ENCODE measurements at places on chromosomes 5 and 9. TPM values are rescaled to one million over a fixed set of nuclear protein-coding genes. Genes with fewer than 3 reads are reported as not detected.
A peak's percentile ranks its signal among the peaks of the same experiment; 100 is the strongest.

DNA sequence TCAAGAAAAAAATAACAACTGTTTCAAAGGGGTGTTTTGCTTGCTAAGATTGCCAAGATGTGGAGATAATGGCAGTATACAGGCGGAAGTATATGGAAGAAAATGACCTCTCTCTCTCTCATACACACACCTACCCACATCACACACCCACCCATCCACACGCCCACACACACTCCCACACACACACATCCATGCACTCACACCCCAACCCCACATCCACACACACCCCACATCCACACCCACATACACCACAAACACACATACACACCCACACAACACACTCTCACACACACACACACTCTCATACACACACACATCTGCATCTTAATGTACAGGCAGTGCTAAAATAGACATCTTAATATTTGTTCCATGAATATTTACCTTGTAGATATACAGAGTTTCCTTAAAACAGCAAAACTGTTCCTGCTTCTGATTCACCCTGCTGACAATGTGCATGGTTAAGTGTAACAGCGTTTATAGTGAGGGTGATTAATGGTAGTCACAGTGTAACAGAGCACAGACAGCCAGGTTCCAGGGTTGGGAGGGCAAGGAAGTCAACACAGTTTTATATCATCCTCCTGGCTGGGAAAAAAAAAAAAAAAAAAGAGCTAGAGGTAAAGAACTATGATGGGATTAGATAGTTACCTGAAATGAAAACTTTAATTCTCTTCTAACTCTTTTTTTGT lies 8.3 kb downstream of the BHMT2 start:
- H3K4me3 ChIP-seq, result no peak overlapping the region
- DNase-seq, result no peak
- peaks cover 11% of the 10 kb centered on the region for H3K4me1 ChIP-seq
- no peaks in the 10 kb centered on the region for H3K36me3 ChIP-seq

DNA sequence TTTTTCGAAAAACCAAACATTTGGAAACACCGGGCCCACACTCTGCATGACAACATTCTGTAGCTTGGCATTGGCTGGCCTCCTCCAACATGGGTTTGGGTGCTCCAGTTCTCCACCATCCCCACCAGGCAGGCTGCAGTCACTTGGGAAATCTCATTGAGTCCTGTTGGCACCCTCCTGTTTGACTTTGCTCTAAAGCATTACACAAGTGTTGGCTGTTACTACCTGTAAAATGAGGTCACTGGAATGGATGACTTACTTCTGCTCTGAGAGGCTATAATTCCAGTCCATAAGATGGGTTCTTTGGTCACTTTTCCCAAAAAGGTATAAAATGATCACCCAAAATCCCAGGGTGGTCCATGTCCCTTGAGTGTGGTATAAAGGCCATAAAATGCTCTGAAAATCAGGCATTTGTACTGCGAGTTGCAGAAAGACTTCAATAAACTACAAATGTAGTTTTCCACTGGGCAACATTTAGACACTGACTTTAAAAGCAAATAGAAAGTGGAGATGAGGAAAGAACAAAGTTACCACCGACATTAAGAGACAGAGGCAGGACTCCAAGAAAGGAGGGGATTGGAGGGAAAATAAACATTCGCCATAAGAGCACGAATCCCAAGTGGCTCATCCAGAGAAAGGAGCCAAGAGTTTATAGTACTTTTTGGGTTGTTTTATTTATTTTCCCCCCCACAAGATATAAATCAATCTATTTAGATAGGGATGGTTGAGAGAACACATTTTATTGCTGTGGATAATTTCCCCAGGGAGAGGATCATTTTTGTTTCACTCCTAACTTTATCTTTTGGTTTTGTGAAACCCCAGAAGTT lies 295.1 kb downstream of the TLE1 start:
- H3K4me1 ChIP-seq, result no peaks in the 10 kb centered on the region
- DNase-seq, result no peak
- H3K4me3 ChIP-seq, result no peak overlapping the region

GRCh38 chr5:98320343-98320742 lies 453.1 kb upstream of the RGMB start:
- H3K36me3 ChIP-seq, result no peaks in the 10 kb centered on the region

DNA sequence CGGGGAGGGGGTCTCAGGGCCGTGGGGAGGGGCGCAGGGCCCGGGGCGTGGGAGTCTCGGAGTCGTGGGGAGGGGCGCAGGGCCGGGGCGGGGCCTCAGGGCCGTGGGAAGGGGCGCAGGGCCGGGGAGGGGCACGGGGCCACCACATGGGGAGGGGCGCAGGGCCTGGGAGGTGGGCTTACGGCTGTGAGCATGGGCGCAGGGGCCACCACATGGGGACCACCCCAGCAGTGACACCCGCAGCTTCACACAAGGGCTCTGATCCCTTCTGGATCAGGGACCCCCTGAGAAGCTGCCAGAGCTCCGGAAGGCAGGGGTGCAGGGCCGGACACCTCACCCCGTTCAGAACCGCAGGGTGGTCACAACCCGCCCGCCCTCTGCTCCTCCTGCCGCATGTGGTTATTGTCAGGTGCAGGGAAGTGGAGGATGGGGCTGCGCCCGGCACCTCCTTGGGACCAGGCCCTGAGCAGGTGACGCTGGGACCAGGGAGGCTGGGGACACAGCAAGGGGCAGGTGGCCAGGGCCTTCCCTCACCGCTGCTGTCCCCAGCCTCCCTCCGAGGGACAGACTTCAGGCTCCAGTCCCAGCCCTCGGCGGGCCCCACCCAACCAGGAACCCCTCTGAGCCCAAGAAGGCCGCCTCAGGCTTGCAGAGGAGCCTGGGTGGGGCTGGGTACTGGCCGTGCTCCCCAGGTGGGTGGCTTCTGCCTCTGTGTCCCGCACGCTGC lies 53.7 kb downstream of the EXD3 start:
- H3K4me1 ChIP-seq, result no peaks in the 10 kb centered on the region
- H3K36me3 ChIP-seq, result no peaks in the 10 kb centered on the region
- no peak overlapping the region for H3K27ac ChIP-seq
- no peak overlapping the region for H3K4me3 ChIP-seq

GRCh38 chr5:93829346-93829745 lies 87.9 kb upstream of the POU5F2 start:
- H3K4me3 ChIP-seq, result no peak overlapping the region
- peaks cover 25% of the 10 kb centered on the region for H3K36me3 ChIP-seq
- no peak overlapping the region for H3K27ac ChIP-seq
- H3K27me3 ChIP-seq, result no peaks in the 10 kb centered on the region
- no peak for DNase-seq

DNA sequence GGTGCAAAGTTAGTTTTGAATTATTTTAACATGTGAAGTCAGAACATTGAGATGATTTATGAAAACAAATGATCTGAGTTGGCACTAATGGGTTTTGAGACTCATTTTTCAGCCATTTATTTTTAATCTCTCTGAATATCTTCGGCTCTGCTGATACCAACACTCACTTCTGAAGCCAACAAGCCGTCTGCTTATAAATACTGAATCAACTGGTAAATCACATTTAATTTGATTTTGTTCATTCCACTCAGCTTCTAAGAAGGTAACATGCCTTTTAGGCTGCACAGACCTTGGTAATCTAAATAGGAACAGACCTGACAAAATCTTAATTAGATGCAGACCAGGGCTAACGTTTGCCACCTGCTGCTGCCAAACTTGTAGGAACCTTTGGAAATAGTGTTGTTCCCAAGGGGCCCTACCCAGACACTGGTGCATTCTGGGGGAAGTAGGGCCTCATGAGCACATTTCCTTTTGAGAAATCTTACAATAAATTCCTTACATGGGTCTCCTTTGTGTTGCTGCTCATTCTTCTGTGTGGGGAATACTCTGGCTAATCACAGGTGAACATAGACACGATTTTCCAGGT lies 182.2 kb downstream of the KCTD16 start:
- peaks cover 3% of the 10 kb centered on the region for H3K27me3 ChIP-seq
- H3K36me3 ChIP-seq, result no peaks in the 10 kb centered on the region
- no peak overlapping the region for H3K27ac ChIP-seq
- no peak for DNase-seq
- no peak overlapping the region for H3K4me3 ChIP-seq

The LURAP1L gene
- total RNA-seq, result not detected

- peaks cover 4% of the 10 kb centered on the region for H3K27me3 ChIP-seq
- H3K36me3 ChIP-seq, result no peaks in the 10 kb centered on the region
- H3K4me3 ChIP-seq, result peak overlapping the region; percentile 69
- peak; percentile 15 for DNase-seq
- peaks cover 28% of the 10 kb centered on the region for H3K4me1 ChIP-seq
- H3K27ac ChIP-seq, result peak overlapping the region; percentile 15
Measured at GRCh38 chr9:96567203-96567700, 52.4 kb downstream of the CDC14B start.

The SPATA9 gene
- total RNA-seq, result not detected

DNA sequence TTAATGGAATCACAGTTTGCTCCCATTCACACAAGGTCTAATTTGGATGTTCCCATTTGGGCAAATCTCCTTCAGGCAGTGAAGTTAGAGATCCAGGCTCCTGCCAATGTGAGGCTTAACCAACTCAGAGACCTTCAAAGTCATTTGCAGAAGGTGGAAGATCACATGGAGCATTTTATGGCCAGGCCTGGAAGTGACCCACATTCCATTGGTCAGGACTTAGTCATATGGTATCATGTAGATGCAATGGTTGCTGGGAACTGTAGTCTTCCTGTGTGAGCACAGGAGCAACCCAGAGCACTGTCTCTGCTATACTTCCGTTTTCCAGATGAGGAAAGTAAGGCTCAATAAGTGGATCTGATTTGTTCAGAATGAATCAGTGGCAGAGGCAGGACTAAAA lies 292.7 kb upstream of the SMARCA2 start:
- no peaks in the 10 kb centered on the region for H3K4me1 ChIP-seq
- no peak for DNase-seq
- no peak overlapping the region for H3K4me3 ChIP-seq

The NEUROG1 gene
- total RNA-seq, result not detected

The PPP2R2B gene
- 0.65 TPM for total RNA-seq

The CDH9 gene
- total RNA-seq, result not detected

GRCh38 chr9:70829591-70830265 lies 291.7 kb downstream of the TRPM3 start:
- H3K27ac ChIP-seq, result no peak overlapping the region
- no peak overlapping the region for H3K4me3 ChIP-seq
- peaks cover 4% of the 10 kb centered on the region for H3K27me3 ChIP-seq
- H3K4me1 ChIP-seq, result no peaks in the 10 kb centered on the region

DNA sequence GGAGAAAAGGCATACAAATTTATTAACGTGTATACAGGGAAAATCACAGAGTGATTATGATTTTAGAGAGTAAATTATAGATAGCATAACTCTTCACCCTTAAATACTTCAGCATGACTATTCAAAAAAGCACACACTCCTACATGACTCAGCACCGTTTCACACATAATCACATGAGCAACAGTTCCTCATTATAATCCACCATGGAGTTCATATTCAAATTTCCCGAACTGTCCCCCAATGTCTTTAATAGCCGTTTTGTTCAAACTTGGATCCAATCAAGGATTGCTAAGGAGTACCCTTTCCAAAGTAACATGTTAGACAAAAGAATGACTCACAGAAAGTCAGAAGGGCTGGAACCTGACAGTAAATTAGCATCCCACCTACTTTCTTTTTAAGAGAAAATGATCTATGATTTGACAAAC lies 32.1 kb downstream of the RAPGEF1 start:
- no peak for DNase-seq
- H3K36me3 ChIP-seq, result peaks cover 11% of the 10 kb centered on the region
- H3K27me3 ChIP-seq, result no peaks in the 10 kb centered on the region
- H3K4me3 ChIP-seq, result no peak overlapping the region
- peak overlapping the region; percentile 37 for H3K27ac ChIP-seq

- peaks cover 11% of the 10 kb centered on the region for H3K36me3 ChIP-seq
- no peak overlapping the region for H3K4me3 ChIP-seq
- no peak overlapping the region for H3K27ac ChIP-seq
Measured at GRCh38 chr5:643351-643801, 31.2 kb downstream of the CEP72 start.

- DNase-seq, result no peak
- no peaks in the 10 kb centered on the region for H3K4me1 ChIP-seq
- no peak overlapping the region for H3K4me3 ChIP-seq
- peaks cover 3% of the 10 kb centered on the region for H3K27me3 ChIP-seq
Measured at GRCh38 chr9:120286530-120286929, 293.4 kb downstream of the CDK5RAP2 start.

- H3K4me3 ChIP-seq, result no peak overlapping the region
- no peaks in the 10 kb centered on the region for H3K36me3 ChIP-seq
- no peak for DNase-seq
Measured at GRCh38 chr5:150488519-150489359, 19.2 kb upstream of the NDST1 start.

DNA sequence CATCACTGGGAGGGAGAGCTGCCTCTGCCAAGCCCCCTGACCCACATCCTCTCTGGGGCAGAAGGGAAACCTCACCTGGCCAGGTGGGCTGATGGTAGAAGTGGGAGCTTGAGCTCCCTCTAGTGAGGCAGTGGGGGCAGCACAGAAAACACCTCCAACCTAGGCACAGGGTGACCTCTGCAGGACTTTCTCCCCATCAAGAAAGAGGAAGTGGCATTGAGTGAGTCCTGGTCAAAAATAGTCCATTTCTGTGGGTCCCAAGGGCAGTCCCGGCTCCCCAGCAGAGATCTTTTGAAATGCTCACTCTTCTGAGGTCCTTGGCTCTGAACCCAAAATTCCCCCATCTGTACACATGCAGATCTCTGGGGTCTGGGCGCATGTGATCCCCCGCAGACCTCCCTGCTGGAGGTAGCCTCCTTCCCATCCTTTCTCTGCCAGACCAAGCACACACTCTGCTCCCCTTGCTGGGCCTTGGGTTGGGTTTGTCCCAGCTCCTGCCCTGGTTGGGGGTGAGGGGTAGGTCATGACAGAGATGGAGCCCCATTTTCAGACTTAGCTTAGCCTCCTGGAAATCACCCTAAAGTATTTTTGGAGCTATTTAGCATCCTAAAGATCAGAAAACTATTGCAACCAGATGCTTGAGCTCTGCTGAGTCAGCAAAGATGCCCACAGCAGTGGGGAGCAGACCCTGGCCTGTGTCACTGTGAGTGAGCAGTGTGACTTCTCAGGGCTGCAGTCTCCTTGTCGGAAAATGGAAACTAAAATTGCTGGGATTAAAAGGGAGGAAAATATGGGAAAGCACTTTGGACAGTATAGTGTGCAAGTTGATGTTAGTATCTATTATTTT lies 41.6 kb upstream of the LCP2 start:
- no peaks in the 10 kb centered on the region for H3K27me3 ChIP-seq
- peaks cover 39% of the 10 kb centered on the region for H3K4me1 ChIP-seq
- DNase-seq, result peak; percentile 79
- H3K4me3 ChIP-seq, result no peak overlapping the region

GRCh38 chr9:38083858-38084555 lies 15.0 kb upstream of the SHB start:
- DNase-seq, result no peak
- no peak overlapping the region for H3K27ac ChIP-seq
- H3K4me1 ChIP-seq, result no peaks in the 10 kb centered on the region
- H3K36me3 ChIP-seq, result no peaks in the 10 kb centered on the region

- H3K4me1 ChIP-seq, result no peaks in the 10 kb centered on the region
- no peak overlapping the region for H3K4me3 ChIP-seq
- no peaks in the 10 kb centered on the region for H3K36me3 ChIP-seq
- no peak overlapping the region for H3K27ac ChIP-seq
Measured at GRCh38 chr9:73371801-73372200, 220.1 kb downstream of the ANXA1 start.
